ENCODE measurements at places on chromosomes 16 and 17.

- DNase-seq: no peak
Observed at GRCh38 chr17:81228420-81228819, 5.7 kb upstream of the CEP131 start.

GRCh38 chr17:42953669-42954068 lies 10.6 kb downstream of the AARSD1 start:
- no peak for DNase-seq

DNA sequence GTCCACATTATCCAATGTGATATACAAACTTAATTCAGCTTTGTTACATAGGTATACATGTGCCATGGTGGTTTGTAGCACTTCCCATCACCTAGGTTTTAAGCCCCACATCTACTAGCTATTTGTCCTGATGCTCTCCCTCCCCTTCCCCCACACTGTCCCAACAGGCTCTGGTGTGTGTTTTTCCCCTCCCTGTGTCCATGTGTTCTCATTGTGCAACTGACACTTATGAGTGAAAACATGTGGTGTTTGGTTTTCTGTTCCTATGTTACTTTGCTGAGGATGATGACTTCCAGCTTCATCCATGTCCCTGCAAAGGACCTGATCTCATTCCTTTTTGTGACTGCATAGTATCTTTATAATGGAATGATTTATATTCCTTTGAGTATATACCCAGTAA lies 196.7 kb downstream of the CDH11 start:
- no peak for DNase-seq

GRCh38 chr17:5883775-5884665 lies 186.2 kb upstream of the WSCD1 start:
- DNase-seq: no peak

GRCh38 chr16:17345043-17345442 lies 125.7 kb downstream of the XYLT1 start:
- peak; percentile 54 for DNase-seq

DNA sequence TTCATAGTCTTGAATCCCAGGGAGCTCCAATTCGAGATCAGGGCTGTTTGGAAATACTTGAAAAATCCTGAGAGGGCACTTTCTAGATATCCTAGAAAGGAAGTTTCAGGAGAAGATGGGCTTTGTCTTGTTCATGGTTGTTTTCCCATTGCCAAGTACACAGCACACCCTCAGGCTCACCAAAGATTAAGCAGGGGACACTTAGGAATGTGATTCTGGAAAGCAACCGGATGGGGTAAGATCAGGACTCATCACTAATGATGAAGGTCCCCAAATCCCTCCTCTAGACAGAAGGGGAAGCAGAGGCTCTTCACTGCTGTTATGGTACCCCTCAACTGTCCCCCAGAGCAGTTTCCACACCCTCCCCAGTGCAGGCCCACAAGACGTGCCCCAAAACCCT lies 40.7 kb downstream of the VAC14 start:
- no peak for DNase-seq

- DNase-seq: no peak
Observed at GRCh38 chr17:78342449-78343186, 17.3 kb downstream of the SOCS3 start.

DNA sequence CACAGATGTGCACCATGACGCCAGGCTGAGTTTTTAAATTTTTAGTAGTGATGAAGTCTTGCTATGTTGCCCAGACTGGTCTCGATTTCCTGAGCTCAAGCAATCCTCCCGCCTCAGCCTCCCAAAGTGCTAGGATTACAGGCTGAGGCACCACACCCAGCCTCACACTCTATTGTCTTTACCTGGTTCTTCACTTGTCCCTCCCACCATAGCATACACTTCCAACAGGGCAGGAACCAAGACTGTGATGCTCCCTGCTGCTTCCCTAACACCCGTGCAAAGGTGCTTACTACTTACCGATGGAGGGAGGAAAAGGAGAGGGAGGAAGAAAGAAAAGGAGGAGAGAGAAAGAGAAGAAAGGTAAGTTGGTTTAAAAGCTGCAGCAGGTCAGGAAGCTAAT lies 41.4 kb upstream of the MEIOC start:
- no peak for DNase-seq

GRCh38 chr16:54075446-54075845 lies 211.1 kb downstream of the IRX3 start:
- no peak for DNase-seq

GRCh38 chr16:5025171-5025632 lies 8.5 kb downstream of the NAGPA start:
- DNase-seq: no peak

DNA sequence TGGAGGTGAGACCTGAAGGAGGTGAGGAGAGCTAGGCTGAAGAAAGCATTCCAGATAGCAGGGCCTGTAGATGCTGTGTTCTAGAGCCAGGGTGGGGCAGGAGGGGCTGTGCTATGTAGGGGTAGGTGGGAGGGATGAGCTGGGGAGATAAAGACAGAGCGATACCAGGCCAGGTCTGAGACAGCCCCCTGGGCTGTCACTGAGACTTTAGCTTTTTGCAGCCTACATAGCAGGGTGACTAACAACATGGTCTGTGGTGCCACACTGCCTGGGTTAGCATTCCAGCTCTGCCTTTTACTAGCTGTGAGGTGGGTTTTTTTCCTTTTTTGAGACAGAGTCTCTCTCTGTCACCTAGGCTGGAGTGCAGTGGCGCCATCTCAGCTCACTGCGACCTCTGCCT lies 14.3 kb downstream of the NUP85 start:
- no peak for DNase-seq

GRCh38 chr17:40559954-40560591 lies 5.2 kb downstream of the CCR7 start:
- peak; percentile 76 for DNase-seq

GRCh38 chr17:51422634-51423033 lies 162.3 kb downstream of the UTP18 start:
- DNase-seq: no peak

DNA sequence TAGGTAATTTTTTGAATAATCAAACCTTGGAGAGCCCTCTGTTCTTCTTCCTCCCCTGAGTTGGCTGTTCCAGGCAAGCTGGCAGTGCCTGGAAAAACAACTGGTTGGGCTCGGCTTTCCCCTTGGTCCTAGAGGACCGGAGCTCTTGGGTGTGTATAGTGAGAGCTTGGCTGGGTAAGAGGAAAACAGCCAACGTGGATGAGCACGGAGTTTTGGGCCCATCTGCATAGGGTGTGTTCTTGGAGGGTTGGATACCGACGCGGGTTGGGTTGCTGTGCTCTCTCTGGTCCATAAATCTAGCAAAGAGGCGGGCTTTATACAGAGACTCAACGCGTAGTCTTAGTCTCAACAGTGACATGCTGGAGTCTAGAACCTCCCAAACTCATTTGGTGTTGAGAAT lies 23.2 kb downstream of the ITGB3 start:
- DNase-seq: no peak

GRCh38 chr16:73949574-73950320 lies 346.9 kb upstream of the PSMD7 start:
- DNase-seq: no peak

DNA sequence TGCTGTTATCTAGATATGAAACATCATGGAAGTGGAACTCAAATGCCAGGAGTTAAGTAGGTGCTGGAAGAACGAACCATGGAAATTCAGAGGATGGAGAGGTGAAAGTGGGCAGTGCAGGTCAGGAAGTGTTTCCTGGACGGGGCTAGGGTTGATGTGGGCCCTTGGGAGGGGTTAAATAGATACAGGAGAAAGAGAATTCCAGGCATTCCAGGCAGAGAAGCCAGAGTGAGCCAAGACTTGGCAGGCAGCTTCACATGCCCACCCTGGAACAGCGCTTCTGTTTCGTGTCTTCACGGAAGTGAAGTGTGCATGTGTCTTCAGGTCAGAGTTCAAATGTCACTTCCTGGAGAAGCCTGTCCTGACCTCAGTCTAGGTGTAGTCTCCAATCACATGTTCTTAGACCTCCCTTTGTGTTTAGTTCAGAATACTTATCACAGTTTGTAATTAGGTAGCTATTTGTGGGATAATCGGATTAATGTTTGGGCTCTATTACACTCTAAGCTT lies 41.3 kb downstream of the GP2 start:
- DNase-seq: no peak

GRCh38 chr16:50685462-50686063 lies 4.5 kb upstream of the SNX20 start:
- no peak for DNase-seq

DNA sequence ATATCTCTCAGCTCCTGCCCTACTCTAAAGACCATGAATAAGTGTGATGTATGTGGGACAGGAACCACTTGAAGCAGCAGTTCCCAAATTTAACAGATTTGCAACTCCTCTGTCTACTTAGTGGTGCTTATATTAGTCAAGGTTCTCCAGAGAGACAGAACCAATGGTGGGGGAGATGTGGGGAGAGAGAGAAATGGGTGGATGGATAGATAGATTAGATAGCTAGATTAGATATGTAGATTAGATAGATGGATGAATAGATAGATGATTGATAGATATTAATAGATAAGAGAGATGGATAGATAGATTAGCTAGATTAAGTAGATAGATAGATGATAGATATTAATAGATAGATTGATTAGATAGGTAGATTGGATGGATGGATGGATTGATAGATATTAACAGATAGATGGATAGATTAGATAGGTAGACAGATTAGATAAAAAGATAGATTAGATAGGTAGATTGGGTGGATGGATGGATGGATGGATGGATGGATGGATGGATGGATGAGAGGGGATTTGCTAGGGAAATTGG lies 154.0 kb upstream of the NOL11 start:
- DNase-seq: no peak

- DNase-seq: no peak
Observed at GRCh38 chr17:2598166-2598565, 4.7 kb downstream of the PAFAH1B1 start.

DNA sequence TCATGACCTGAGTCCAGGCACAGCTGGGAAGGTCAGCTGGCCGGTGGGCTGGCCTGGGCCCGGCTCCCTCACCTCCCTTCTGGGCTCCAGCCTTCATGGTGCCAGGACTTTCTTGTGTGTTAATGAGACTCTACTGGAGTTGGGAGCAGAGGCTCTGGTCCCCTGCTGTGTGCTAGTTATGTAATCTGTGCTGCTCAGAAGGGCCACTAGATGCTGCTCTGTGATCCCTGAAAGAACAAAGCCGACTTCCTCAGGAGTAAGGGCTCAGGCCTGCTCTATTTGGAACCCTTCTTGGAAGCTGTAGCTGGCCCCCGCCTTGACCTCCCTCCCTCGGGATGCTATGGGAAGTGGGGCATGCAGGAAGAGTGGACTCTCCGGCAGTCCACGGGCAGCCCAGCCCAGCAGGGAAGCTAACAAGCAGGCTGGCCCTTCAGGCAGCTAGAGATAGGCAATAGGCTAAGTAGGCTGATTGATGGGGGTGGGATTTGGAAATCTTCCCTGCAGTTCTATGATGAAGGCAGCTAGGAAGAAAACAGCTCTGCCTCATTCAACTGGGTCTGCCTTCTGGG lies 3.3 kb upstream of the CDK5R1 start:
- peak; percentile 58 for DNase-seq

DNA sequence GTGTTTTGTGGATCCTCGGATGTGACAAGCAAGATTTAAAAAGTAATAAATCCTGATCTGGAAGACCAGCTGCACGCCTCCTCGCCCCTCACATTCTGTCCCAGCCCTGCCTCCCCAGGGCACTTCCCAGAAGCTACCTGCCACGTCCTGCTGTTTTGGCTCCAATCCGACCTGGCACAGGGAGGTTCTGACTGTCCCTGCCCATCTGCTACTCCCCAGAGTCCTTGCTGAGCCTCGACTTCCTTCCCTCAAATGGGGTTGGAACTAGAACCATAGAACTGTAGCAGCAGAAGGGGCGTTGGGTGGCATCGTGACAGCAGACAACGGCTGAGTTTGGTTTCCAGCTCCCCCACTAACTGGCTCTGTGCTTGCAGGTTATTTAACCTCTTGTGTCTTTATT lies 71.7 kb downstream of the RPH3AL start:
- no peak for DNase-seq

- no peak for DNase-seq
Observed at GRCh38 chr16:66130296-66130905, 236.1 kb upstream of the CDH5 start.

DNA sequence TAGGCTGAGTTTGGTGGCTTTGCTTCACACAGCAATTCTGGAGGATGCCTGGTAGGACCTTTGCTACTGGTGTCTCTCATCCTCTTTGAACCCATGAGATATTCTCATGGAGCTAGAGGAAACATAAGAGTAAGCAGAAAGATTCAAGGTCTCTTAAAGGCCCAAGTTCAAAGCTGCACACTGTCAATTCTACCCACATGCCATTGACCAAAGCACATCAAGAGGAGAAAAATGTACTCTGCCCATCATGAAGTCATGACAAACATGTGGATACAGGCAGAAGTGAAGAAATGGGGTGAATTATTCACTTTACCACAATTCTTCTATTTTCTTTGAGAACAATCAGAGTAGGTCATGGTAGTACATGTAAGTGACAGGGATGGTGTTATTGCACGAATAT lies 13.1 kb downstream of the SKA2 start:
- DNase-seq: no peak

GRCh38 chr16:89199241-89200123 lies 855 bp downstream of the SLC22A31 start:
- DNase-seq: no peak

DNA sequence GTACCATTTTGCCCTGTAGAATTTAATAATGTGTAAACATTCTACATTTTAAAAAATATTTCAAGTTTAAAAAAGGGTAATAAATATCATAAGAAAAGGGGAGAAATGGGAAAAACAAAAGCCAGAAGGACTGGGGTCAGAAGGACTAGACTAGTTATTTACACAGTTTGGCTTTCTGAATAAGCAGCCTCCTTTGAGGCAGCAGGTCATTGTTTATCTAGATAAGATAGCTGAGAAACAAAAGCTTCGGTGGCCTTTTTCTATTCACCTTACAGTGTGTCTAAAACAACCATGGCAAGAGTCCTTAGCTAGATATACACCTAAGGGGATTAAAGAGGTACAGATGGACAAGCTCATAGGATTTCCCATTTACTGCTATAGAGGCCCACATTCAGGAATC lies 396.5 kb upstream of the PMFBP1 start:
- no peak for DNase-seq

- DNase-seq: no peak
Observed at GRCh38 chr17:17774009-17774881, 62.5 kb downstream of the SREBF1 start.

DNA sequence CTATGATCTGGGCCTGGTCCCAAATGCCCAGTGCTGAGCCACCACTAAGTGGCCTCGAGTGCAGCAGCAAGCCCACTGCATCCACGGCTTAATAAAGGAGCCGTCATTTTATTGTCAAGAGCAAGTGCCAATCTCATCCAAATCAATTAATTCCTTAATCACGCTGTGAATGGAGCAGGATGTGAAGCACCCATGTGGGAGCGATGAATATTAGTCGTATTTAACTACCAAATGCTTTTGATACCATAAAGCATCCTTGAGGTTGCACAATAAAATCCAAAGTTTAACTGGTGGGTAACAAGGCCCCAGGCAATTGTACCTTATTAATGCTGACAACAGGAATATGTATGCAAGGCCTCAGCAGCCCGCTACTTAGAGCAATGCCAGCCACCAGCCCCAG lies 226.0 kb upstream of the C16orf82 start:
- no peak for DNase-seq

GRCh38 chr16:3062553-3062952 lies 2.9 kb upstream of the IL32 start:
- no peak for DNase-seq

GRCh38 chr17:82280537-82280936 lies 7.0 kb upstream of the CSNK1D start:
- DNase-seq: no peak
